ENCODE measurements at places on chromosomes 12 and 14.

DNA sequence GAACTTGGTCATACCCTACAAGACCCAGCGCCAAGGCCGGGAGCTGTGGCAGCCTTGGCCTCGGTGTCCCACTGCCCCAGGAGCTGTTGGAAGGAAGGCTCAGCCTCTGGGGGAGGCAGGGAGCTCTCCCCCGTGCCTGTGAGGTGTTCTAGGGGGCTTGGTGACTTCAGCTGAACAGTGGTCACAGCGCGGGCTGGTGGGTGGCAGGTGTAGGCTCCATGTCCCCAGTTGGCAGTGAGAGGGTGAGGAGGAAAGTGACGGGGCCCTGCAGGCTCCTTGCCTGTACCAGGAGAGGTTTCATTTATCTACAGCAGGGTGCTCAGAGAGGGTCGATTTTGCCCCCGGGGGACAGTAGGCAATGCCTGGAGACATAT lies 47.5 kb downstream of the DLK1 start:
- no peak for DNase-seq

GRCh38 chr12:54602661-54603060 lies 14.2 kb upstream of the PPP1R1A start:
- no peak for DNase-seq

GRCh38 chr12:31225656-31226535 lies 100.1 kb downstream of the SINHCAF start:
- DNase-seq = no peak

- no peak for DNase-seq
Measured at GRCh38 chr12:98371419-98371818, 144.0 kb upstream of the TMPO start.

DNA sequence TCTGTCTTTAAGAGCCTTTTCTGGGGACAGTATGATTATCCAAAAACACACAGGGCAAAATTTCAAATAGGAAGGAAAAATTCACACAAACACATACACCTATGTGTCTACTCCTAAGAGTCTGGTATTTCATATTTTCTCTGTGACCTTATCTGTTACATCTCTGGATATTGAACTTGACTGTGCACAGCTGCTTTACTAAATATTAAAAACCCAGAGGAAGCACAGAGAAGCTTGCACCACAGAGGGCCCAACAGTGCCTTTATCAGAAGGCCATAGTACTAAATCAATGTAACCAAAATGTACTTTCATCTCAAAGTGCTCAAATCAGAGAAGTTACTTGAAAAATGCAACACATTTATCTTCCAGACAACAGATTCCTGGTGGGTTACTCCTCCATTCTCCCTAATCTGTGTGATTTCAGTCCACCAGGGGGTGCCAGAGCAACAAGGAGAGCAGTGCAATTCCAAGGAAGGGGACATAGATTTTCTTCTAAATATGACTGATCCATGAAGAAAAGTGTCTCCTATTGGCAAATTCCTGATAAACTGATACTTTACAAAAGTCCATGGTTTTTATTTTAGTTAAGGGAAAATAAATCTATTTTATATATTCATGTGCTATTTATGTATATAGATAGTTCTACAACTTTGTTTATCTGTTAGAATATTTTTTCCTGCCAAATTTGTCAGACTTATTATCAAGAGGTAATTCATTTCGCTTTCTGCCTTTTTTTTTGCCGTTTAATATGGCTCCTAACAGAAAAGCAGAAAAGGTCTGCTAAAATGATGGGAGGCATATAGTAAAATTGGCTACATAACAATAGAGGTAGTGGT lies 617.6 kb downstream of the LRFN5 start:
- DNase-seq = peak; percentile 75
